NCI-H226 (cell line): ENCODE measurements at places on chromosomes 11 and 22.

DNA sequence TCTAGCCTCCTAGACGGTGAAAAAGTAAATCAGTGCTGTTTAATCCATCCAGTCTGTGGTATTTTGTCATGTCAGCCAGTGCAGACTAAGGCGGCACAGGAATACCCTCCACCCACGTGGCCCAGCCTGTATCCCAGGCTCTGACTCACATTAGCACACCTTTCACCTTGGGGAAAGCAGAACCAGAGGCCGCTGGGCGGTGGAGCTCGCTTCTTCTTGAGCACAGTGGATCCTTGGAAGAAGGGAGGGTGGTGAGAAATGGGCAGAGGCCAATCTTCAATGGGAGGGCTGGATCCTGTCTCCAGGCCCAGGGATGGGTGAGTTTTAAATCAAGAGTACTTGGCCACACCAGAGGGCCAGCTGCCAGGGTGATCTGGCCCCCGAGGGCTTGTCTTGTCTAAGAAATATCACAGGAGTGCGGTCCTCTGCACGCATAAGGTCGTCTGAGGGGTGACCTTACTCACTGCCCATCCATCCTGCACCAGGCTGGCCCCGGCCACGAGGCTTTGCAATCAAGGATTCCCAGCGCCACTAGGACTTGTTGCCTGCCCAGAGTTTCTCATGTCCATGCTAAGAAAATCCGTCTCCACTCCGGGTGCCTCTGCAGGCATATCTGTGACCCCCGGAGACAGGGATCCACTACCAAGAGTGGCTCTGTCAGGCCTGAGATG lies 658.5 kb downstream of the BRD1 start:
- DNase-seq, result no peak

DNA sequence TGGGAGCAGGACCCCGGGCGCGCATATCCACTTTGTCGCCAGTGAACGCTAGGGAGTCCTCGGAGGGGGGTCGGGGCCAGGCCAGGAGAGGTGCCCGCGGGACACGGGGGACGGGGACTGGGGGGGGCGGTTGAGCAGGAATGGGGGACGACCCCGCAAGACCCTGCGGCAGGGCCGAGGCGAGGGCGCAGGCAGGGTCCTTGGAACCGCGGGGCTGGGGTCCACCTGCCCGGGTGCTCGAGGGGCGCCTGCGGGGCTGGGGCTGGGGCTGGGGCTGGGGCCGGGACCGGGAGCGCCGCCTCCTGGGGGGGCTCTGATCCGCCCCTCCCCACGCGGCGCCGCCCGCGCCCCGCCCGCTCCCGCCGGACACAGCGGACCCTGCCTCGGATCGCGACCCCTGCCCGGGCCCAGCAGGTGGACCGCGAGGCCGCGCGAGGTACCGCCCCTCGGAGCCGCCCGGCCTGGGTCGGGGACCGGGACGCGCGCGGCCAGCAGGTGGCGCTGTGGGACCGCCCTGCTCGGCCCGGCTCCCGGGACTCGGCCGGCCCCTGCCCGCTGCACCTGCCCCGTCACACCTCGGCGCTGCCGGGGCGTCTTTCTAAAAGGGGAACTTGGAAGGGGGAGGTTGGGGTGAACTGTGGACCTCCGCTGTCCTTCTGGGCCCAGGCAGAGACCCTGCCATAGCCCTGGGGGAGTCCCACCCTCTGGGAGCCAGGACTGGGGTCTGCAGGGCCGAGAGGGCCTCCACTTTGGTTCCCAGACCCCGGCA lies 11.0 kb downstream of the CRELD2 start:
- DNase-seq, result no peak

GRCh38 chr11:58576887-58577471 lies 1.3 kb upstream of the LPXN start:
- DNase-seq, result peak; percentile 29

GRCh38 chr11:71542879-71543777 lies 5.1 kb upstream of the KRTAP5-9 start:
- no peak for DNase-seq

GRCh38 chr11:93497596-93497995 lies 45.6 kb downstream of the SMCO4 start:
- no peak for DNase-seq

GRCh38 chr11:34184505-34185015 lies 79.1 kb downstream of the NAT10 start:
- DNase-seq, result no peak

GRCh38 chr11:46450846-46451477 lies 59.4 kb upstream of the CHRM4 start:
- no peak for DNase-seq

DNA sequence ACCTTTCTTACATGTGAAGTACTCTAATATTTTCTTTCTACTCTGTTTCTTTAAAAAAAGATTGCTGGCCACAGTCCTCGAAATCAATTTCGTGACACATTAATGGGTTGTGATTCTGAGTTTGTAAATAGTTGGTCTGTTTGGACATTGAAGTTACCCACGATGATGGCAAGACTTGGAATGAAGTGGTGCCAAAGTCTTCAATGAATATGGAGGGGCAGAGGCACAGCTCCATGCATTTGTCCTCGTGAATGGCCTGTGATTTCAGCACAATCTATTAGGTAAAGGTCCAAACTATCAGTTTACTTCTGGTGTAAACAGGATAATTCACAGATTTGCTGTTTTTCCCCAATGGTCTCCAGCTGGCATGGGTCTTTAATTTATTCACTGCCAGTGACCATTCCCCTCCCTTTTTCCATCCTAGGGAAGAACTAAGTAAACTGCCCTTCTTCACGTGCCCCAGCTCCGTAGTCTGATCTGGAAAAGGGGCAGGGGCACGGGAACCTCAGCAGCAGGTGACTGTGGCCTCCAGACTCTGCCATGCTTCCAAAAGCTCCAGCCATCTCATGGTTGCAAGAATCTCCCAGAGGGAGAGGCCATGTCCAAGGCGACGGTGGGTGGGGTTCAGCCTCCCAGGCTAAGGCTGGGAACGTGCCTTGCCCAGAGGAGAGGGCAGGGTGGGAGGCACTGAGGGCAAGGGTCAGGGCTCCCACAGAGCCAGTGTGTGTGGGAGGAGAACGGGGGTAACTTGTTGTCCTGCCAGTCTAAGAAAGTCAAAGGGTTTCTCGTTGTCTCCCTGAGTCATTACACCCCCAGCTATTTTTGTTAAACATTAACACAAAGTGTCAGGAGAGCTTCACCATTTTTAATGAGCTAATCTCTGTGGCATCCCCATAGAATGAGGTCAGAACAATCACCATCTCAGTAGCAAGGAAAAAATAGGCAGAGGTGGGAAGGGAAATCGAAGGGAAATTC lies 16.9 kb upstream of the PEX26 start:
- peak; percentile 60 for DNase-seq

- no peak for DNase-seq
These were observed 20.1 kb downstream of the SERPIND1 start for GRCh38 chr22:20793748-20794649.

DNA sequence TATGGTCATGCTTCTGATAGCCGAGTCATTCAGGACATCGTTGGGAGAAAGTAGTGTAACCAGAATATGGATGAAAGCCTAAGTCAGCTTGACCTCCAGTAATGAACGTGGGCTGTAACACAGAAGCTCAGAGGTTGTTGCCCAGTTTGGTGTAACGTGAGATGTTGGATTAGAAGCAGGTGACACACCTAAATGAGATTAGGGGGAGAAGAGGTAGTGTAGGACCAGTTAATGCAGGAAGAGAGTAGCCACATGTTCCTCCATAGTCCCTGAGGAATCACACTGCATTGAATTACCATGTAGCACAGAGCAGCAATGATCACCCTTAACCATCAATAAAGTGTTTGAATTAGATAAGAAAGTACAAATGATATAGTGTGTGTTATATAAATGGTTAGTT lies 20.4 kb downstream of the FBXO7 start:
- DNase-seq, result no peak

GRCh38 chr11:67646535-67647336 lies 3.8 kb downstream of the ACY3 start:
- DNase-seq, result no peak

DNA sequence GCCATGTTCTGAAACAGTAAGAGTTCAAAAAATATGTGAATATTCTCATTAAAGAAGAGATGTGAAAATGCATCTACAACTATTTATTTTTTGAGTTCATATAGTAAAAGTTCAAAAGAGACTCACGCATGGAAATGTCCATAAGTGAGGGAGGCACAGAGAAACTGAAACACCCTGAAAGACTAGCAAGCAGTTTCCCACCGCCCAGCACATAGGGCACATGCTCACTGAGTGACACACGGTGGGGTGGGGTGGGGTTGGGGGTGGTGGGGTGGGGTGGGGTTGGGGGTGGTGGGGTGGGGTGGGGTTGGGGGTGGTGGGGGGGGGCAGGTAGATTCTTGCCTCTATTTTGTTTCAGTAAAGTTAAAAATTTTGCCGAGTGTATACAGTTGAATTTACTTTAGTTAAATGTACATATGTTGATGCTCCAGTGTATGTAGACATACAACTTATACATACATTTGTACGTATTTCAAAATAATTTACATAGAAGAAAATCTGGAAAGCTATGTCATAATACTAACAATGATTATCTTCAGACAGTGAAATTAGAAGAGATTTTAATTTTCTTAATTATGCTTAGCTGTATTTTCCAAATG lies 6.3 kb downstream of the CCDC34 start:
- no peak for DNase-seq

DNA sequence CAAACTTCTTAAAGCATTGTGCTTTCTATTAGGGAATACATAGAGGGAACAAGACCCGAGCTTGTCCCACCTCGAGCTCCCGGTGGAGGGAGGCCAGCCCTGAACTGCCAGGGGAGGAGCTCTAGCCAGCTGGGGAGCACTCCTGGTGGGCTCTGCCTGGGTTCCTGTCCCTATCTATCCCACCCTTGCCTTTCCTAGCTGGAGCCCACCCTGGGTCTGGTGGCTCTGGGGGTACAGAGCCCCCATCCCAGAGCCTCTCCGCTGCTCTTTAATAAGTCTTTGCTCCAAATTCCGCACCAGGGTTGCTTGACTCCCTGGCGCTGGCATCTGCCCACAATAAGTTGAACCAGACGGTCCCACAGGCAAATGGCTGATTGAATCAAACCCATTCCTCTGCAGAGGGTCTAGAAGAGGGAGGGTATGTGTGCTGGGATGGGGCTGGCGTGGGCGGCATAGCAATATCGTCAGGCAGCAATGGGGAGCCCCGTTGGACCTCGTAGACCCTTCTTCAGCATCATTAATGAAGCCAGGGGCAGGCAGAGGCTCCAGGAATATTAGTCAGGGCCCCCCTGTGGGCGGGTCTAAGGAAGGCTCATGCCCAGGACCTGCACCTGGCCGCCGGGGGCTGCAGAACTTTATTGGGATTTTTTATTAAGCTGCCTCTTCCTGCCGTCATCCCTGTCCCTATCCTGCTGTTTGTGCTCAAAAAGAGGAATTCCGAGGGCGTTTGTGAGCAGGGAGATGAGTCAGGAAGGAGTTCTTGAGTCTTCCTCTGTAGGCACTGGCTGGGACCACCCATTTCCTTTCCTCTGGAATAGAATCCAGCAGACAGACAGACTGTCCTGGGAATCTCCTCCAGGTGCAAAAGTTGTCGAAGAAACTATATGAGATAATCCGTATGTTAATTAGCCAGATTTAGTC lies 38.5 kb upstream of the RIC3 start:
- DNase-seq, result no peak

DNA sequence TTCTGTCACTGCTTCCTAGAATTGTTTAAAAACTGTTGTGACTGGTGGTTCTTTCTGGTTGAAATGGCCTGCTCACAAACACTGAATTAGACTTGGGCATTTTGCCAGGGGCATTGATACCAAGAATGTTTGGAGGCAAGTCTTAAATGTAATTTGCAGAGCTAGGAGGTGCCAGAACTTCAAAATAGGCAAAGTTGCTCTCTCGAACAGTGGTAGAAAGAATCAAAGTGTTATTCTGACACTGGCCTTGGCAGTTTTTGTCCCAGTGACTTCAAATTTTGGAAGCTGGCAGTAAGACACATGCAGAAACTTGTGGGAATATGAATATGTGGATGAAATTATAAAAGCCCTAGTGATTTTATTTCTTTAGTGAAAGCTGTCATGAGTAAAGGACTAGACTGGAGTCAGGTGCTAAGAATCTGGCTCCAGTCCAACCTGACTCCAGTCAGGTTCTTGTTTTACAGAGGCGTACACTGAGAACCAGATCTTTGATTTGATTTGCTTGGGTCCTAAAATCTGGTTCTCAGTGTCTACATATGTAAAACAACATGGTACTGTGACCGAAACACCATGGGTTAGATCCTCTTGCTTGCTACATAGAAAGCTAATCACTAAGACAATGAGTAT lies 20.9 kb downstream of the SVIP start:
- DNase-seq, result no peak

GRCh38 chr11:107973641-107974040 lies 35.1 kb upstream of the CUL5 start:
- DNase-seq, result no peak

- DNase-seq, result no peak
These were observed 87.2 kb downstream of the PDHX start for GRCh38 chr11:35003658-35004057.

- DNase-seq, result no peak
These were observed 91.7 kb upstream of the CLMP start for GRCh38 chr11:123286761-123287160.

- DNase-seq, result no peak
These were observed 857 bp downstream of the SHANK3 start for GRCh38 chr22:50673231-50674129.

GRCh38 chr22:47174096-47174495 lies 411.6 kb downstream of the TBC1D22A start:
- DNase-seq, result no peak

DNA sequence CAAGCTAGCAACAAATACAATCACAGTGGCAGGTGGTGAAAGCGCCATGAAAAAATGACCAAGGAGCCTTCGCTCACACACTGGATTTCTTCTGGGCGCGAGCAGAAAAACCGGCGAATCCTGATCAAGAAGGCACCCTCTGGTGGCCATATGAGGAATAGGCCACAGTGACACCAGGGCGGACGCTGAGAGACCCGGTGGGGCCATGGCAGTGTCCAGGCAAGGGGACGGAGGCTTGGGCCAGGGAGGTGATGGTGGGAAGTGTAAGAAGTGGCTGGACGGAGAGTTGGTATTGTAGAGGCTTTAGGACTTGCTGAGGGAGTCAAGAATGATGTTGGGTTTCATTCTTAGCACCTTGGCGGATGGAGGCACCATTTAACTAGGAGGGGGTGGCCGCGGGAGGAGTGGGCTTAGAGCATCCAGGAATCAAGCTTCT lies 16.9 kb upstream of the RAC2 start:
- DNase-seq, result no peak

DNA sequence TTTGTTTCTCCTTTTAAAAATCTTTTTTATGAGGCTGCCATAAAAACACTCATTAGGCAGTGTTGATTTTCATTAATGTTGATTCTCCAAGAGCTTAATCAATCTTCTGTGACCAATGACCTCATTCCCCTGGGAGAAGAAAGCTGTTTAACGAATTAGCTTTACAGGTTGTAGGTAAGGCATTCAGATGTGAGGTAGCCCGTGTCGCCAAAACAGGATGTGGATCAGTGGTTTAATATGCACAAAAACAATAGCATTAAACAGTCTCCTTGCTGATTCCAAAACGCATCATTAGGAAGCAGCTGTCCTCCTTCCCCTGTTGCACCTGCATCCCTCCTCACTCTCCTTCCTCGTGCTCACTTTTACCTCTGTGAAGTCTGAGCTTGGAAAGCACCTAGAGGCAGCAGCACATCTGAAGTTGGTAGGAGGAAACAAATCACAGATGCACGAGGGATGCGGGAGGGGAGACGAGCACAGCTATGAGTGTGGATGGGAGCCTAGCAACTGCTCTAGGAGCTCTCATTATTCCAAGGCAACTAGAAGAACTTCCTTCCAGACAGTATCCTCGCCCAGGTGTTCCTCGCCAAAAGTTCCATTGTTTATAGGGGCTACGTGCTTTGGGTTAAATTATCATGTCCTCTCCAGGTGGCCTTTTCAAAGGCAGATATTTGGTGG lies 179.4 kb upstream of the SNX19 start:
- no peak for DNase-seq

GRCh38 chr11:115409116-115409670 lies 95.0 kb downstream of the CADM1 start:
- DNase-seq, result no peak

- DNase-seq, result no peak
These were observed 36.3 kb downstream of the BCR start for GRCh38 chr22:23216461-23217170.
